ENCODE measurements at places on chromosomes 5 and 9.

DNA sequence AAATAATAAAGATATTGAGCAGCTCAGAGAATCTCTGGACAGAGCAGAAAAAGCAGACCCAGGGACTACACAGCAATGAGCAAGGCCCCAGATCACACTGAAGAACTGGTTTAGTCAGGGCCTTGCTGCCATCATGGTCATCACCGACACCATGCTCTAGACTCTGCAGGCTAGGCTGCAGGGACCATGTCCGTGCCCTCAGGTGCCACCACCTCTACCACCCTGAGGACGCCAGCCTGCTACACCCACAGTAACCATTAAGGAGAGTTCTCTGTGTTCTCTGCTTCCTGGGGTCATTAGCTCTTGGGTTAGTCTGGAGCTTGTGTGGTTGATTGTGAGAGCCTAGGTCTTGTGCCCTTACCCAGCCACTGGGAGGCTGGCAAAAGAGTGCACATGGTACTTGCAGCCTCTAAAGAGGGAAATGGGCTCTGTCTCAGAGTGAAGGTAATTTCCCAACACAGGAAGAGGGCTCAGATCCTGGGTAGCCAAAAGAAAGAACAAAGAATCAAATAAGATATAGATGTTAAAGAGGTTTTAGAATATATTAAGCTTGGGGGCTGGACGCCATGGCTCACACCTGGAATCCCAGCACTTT lies 31.9 kb upstream of the JADE2 start:
- no peak for DNase-seq

DNA sequence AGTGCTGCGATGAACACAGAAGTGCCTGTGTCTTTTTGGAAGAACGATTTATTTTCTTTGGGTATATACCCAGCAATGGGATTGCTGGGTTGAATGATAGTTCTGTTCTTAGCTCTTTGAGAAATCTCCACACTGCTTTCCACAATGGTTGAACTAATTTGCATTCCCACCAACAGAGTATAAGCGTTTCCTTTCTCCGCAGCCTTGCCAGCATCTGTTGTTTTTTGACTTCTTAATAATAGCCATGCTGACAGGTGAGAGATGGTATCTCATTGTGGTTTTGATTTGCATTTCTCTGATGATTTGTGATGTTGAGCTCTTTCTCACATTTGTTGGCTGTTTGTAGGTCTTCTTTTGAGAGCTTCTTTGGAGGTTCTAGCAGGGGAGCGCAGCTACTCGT lies 134.6 kb downstream of the TENT4A start:
- no peak for DNase-seq

- peak; percentile 91 for DNase-seq
Observed at GRCh38 chr5:141186897-141187512, at the start of gene PCDHB9. Gene PCDHB9 (plus strand): TSS chr5:141187161. CDS start chr5:141187319, 158 bp downstream.

GRCh38 chr5:180487556-180487955 lies 6.6 kb upstream of the CNOT6 start:
- DNase-seq = no peak

DNA sequence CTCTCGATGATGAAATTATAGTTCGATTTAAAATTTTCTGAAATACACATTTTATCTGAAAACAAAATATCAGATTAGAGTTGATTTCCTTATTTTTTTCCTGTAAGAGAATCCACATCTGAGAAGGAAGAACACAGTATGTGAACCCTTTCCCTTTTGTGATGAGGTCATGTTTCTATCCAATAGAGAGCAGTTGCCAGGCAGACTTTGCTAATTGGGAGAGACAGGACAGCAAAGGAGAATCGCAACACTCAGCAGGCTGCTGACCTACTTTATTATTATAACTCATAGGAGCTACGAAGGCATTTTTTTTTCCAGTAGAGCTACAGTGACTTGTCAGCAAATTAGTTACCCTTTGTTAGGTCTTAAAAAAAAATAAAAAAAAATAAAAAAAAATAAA lies 242.1 kb downstream of the HCN1 start:
- peak; percentile 31 for DNase-seq

- peak; percentile 35 for DNase-seq
Observed at GRCh38 chr5:14143841-14144585, 871 bp downstream of the TRIO start.

- DNase-seq = no peak
Observed at GRCh38 chr9:21690561-21690960, 111.9 kb upstream of the MTAP start.

- peak; percentile 20 for DNase-seq
Observed at GRCh38 chr5:128498844-128499455, 39.1 kb downstream of the FBN2 start.

- no peak for DNase-seq
Observed at GRCh38 chr5:120454094-120454798, 9.9 kb upstream of the PRR16 start.

DNA sequence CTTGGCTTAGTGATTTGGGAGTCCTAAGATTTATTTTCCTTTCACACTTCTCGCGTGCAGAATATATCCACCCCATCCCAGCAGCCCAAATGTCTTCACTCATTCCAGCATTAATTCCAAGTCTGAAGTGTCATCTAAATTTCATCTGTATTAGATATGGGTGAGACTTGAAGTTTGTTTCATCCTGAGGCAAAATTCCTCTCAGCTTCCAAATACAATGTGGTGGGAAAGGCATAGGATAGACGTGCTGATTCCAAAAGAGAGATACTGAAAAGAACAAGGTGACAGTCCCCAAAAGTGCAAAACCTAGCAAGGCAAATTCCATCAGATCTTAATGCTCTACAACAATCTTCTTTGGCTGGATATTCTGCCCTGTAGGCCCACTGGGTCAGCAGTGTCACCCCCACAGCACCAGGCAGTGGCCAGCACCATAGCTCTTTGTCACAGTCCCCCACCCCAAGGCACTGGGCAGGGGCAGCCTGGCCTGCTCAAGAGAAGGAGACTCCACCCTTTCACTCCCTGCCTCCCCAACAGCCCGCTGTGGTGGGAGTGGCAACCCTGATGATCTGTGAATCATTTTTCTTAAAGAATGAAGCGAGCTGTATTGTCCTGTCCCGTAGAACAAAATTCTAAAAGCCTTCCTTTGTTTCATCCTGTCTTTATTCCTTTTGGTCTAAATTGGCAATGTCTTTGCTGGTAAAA lies 2.7 kb upstream of the ADAM19 start:
- DNase-seq = no peak

- DNase-seq = no peak
Observed at GRCh38 chr5:32383586-32383985, 61.0 kb downstream of the ZFR start.

DNA sequence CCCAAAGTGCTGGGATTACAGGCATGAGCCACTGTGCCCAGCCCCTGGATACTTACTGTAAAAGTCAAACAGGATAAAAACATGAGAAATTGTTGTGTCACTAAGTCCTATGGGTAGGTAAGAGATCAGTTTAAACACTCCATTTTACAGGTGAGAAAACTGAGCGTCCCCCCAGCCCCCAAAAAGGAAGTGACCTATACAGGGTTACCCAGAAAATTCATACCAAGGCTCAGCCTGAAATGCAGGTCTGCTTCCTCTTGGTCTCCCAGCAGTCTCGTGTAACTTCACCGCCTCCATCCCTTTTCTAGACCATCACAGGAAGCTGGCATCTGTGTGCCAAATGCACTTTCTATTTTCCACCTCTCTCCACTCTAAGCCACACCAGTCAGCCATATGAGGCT lies 57.2 kb downstream of the TMOD1 start:
- no peak for DNase-seq
